ENCODE measurements at places on chromosomes 11 and 22. TPM values are rescaled to one million over a fixed set of nuclear protein-coding genes. Genes with fewer than 3 reads are reported as not detected.

GRCh38 chr22:22060200-22061084 is 77.9 kb upstream of the TOP3B start:
- no peaks in the 10 kb centered on the region for H3K4me1 ChIP-seq
- peaks cover 19% of the 10 kb centered on the region for H3K27me3 ChIP-seq
- no peak overlapping the region for H3K4me3 ChIP-seq
- DNase-seq: peak; percentile 48
- H3K36me3 ChIP-seq: no peaks in the 10 kb centered on the region
- H3K27ac ChIP-seq: no peak overlapping the region

DNA sequence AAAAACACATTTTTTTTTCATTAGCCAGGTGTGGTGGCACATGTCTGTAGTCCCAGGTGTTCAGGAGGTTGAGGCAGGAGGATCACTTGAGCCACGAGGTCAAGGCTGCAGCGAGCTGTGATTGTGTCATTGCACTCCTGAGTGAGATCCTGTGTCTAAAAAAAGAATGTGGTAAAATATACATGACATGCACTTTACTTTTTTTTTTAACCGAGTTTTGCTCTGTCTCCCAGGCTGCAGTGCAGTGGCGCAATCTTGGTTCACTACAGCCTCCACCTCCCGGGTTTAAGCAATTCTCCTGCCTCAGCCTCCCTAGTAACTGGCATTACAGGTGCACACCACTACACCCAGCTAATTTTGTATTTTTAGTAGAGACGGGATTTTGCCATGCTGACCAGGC is 22.5 kb upstream of the CLDN5 start:
- H3K36me3 ChIP-seq: no peaks in the 10 kb centered on the region
- no peaks in the 10 kb centered on the region for H3K4me1 ChIP-seq
- DNase-seq: no peak
- H3K27me3 ChIP-seq: no peaks in the 10 kb centered on the region
- H3K27ac ChIP-seq: no peak overlapping the region

The TMEM191B gene
- total RNA-seq: not detected

DNA sequence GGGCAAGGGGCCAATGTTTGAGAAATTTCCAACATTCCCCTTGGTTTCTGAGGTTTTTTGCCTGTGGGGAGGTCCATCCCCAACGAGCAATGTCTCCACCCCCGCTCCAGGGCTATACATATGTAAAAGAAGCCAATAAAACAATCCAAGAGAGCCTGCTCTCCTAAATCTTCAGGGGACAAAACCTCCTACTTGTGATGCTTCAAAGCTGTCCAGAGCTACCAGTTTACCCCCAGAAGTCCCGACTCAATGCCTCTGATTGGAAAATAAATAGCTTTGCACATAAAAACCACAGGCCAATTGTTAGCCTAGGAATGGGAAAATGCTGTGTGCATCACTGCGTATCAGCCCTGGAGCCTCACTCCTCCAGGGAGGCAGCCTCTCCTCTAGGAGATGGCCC is 66.0 kb upstream of the PAX6 start:
- no peak overlapping the region for H3K27ac ChIP-seq
- H3K4me3 ChIP-seq: no peak overlapping the region
- DNase-seq: no peak
- H3K27me3 ChIP-seq: peaks cover 83% of the 10 kb centered on the region

The MS4A15 gene
- not detected for total RNA-seq

GRCh38 chr11:30387891-30388861 is 65.3 kb downstream of the ARL14EP start:
- H3K4me1 ChIP-seq: no peaks in the 10 kb centered on the region
- H3K27me3 ChIP-seq: no peaks in the 10 kb centered on the region
- no peak overlapping the region for H3K4me3 ChIP-seq
- H3K27ac ChIP-seq: no peak overlapping the region
- DNase-seq: no peak

The SCGB1C1 gene
- not detected for total RNA-seq

The APOBEC3H gene
- not detected for total RNA-seq

DNA sequence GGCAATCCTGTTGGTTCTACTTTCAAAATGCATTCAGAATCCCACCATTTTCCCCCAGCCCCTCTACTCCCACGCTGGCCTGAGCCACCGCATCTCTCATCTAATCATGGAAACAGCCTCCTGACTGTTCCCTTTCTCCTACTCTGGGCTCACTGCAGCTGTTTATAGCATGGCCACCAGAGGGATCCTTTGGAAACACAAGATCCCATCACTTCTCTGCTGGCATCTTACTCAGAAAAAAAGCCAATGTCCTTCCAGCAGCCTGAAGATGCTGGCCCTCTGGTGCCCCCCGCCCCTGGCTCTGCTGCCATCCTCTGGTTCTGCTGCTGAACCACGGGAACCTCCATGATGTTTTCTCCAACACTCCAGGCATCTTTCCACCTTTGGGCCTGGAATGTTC is 11.1 kb downstream of the MS4A8 start:
- H3K36me3 ChIP-seq: no peaks in the 10 kb centered on the region
- H3K27ac ChIP-seq: no peak overlapping the region
- H3K4me1 ChIP-seq: no peaks in the 10 kb centered on the region
- H3K4me3 ChIP-seq: no peak overlapping the region
- no peak for DNase-seq

The MAPK8IP2 gene
- total RNA-seq: 7.8 TPM

DNA sequence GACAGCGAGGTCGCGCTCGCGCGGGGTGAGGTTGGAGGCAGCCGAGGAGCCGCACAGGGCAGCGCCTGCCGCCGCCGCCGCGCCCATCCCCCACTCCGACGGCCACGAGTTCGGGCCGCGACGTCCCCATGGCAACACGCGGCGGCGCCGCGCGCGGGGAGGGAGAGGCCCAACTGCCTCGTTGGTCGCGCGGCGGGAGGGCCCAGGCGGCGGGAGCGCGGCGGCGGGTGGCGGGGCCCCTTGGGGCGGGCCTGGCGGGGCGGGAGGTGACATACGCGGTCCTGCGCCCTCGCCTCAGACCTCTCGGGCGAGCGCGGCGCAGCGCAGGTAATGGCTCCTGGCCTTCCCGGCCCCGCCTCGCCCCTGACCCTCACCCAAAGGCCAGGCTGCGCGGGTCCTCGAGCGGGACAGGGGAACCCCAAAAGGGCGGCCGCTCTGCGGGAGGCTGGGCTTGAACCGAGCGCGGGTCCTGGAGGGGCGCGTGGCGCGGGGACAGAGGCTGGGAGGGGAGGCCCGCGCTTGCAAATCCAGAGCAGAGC is at the start of gene DEUP1:
DEUP1 (plus strand) TSS at position 297 of the 539 bp plus-strand sequence. CDS start 1,518 bp downstream, outside the sequence.
- no peak within 1 kb of the TSS for H3K27ac ChIP-seq
- no peaks in the 10 kb centered on the region for H3K4me1 ChIP-seq
- H3K27me3 ChIP-seq: peaks cover 47% of the 10 kb centered on the region
- peak within 1 kb of the TSS; percentile 38 for H3K4me3 ChIP-seq

The FXYD2 gene
- total RNA-seq: not detected

The RIBC2 gene
- total RNA-seq: 14.9 TPM

The GDPD4 gene
- total RNA-seq: not detected

GRCh38 chr11:134229126-134229790 is 4.8 kb downstream of the VPS26B start:
- H3K36me3 ChIP-seq: no peaks in the 10 kb centered on the region
- no peaks in the 10 kb centered on the region for H3K4me1 ChIP-seq
- no peak for DNase-seq
- H3K27me3 ChIP-seq: no peaks in the 10 kb centered on the region
- H3K4me3 ChIP-seq: no peak overlapping the region
- H3K27ac ChIP-seq: no peak overlapping the region

The MUC6 gene
- not detected for total RNA-seq

The KLHL35 gene
- 1.1 TPM for total RNA-seq

- H3K4me1 ChIP-seq: peaks cover 24% of the 10 kb centered on the region
- no peak overlapping the region for H3K4me3 ChIP-seq
- H3K36me3 ChIP-seq: no peaks in the 10 kb centered on the region
- no peak overlapping the region for H3K27ac ChIP-seq
- DNase-seq: peak; percentile 87
- no peaks in the 10 kb centered on the region for H3K27me3 ChIP-seq
Measured at GRCh38 chr11:13216019-13216710, 61.4 kb upstream of the BMAL1 start.

GRCh38 chr11:93734427-93735222 is 6.7 kb downstream of the TAF1D start:
- DNase-seq: no peak
- H3K27me3 ChIP-seq: no peaks in the 10 kb centered on the region
- H3K27ac ChIP-seq: peak overlapping the region; percentile 20

The FGF19 gene
- total RNA-seq: not detected

- no peaks in the 10 kb centered on the region for H3K36me3 ChIP-seq
- no peak overlapping the region for H3K4me3 ChIP-seq
- no peak for DNase-seq
- no peaks in the 10 kb centered on the region for H3K4me1 ChIP-seq
- H3K27me3 ChIP-seq: no peaks in the 10 kb centered on the region
Measured at GRCh38 chr22:48949375-48950149, 878.1 kb downstream of the BRD1 start.

- H3K27me3 ChIP-seq: no peaks in the 10 kb centered on the region
- H3K36me3 ChIP-seq: no peaks in the 10 kb centered on the region
- H3K4me1 ChIP-seq: no peaks in the 10 kb centered on the region
Measured at GRCh38 chr11:11155962-11156815, 196.9 kb downstream of the CSNK2A3 start.

DNA sequence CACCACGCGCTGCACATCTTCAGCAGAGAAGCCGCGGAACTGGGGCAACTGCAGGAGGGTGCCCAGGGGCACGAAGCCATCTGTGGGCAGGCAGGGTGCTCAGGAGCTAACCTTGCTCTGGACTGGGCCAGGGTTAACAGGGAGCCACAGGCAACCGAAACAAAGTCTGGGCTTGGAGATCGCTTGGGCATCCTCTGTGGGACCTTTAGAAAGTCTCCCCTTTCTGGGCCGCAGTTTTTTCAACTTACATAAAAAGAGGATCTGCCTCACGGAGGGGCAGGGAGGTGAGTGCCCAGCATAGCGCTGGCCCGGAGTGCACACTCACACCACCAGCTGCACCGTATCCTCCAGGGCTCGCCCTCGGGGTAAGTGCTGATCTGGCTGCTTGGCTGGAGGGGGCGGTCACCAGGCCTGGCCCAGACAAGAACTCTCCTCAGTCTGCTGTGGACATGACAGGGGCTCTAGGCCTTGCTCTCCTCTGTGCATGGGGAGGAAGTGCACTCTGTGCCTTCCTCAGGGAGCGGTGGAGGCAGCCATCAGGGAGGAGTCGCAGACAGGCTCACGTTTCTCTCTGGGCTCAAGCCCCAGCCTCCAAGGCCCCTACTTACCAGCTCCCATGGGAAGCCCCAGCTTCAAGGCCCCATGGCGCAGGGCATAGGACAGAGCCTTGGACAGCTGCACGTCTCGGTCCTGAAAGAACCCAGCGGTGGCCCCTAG is 937 bp downstream of the TRPT1 start:
- peak overlapping the region; percentile 87 for H3K4me3 ChIP-seq
- no peak for DNase-seq
- no peaks in the 10 kb centered on the region for H3K27me3 ChIP-seq
- peaks cover 28% of the 10 kb centered on the region for H3K36me3 ChIP-seq
- peak overlapping the region; percentile 87 for H3K27ac ChIP-seq

DNA sequence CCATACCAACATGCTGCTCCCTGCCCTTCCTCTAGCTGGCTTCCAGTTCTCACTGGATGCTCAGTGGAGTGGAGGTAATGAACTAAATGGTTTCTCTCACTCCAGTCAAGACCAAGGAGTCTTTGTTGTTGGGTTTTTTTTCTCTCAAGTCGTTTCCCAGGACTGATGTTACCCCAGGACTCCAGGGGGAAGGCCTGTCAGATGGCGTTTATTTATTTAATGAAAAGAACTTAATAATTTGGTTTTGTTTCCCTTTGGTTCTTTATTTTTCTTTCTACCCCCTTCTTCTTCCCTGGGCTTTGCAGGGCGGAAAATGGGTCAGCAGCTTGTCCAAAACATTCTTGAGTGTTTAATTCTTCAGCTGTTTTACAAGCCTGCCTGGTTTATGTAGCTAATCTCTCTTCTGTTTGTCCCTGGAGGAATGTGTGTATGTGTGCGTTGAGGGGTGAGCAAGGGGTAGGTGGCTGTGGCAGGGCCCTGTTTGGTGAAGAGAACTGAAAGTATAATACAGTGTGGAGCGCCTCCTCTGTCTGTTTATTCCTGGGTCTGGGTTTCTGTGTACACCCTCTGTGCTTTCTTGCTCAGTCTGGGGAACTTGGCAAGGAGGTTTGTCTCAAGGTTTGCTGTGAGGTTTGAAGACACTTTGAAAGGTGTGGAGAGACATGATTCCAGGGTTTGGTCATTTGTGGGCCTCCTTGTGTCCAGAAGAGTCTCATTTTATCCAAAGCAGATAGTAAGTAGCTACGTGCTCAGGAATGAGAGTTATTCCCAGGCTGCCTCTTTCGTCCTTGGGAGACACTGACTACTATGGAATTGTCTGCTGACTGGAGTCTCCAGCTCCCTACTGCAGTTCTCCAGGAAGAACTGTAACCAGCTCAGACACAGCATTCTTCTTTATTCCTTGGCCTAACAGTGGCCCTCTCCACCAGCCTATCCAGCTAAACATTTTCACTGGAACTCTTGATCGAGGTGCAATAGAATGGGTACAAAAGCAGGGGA is 175.5 kb downstream of the ADAMTS15 start:
- H3K4me1 ChIP-seq: no peaks in the 10 kb centered on the region
- H3K4me3 ChIP-seq: no peak overlapping the region
- no peak for DNase-seq
- H3K36me3 ChIP-seq: no peaks in the 10 kb centered on the region
- H3K27ac ChIP-seq: no peak overlapping the region
- no peaks in the 10 kb centered on the region for H3K27me3 ChIP-seq

The ISX gene
- total RNA-seq: not detected

- no peak overlapping the region for H3K4me3 ChIP-seq
- no peaks in the 10 kb centered on the region for H3K36me3 ChIP-seq
- no peak for DNase-seq
- peaks cover 7% of the 10 kb centered on the region for H3K27me3 ChIP-seq
Measured at GRCh38 chr11:93652679-93653078, 8.8 kb upstream of the CEP295 start.

The GRIA4 gene
- total RNA-seq: not detected

DNA sequence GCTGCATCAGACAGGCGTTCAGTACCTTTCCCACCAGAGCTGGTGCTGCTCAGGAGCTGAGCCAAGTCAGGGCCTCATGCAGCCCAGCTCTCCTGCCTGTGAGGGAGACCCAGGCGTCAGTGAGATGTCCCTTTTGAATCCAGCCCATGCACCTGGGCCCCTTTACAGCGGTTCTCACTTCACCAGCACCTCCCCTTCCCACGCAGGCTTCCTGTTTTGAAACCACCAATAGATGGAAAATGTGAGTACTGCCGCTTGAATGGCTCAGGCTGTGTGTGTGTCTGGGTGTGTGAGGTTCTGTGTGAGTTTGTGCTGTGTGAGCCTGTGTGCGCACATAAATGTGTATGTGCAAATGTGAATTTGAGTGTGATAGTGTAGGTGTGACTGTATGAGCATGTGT is 88.4 kb downstream of the UBASH3B start:
- no peaks in the 10 kb centered on the region for H3K36me3 ChIP-seq
- H3K27ac ChIP-seq: no peak overlapping the region
- H3K27me3 ChIP-seq: no peaks in the 10 kb centered on the region
- no peak overlapping the region for H3K4me3 ChIP-seq
- H3K4me1 ChIP-seq: peaks cover 35% of the 10 kb centered on the region
- no peak for DNase-seq

GRCh38 chr22:46774253-46774979 is 12.0 kb downstream of the TBC1D22A start:
- peaks cover 26% of the 10 kb centered on the region for H3K4me1 ChIP-seq
- no peaks in the 10 kb centered on the region for H3K27me3 ChIP-seq
- no peak for DNase-seq
- H3K27ac ChIP-seq: peak overlapping the region; percentile 46

GRCh38 chr11:103055221-103055890 is 36.6 kb downstream of the DCUN1D5 start:
- peak overlapping the region; percentile 28 for H3K27ac ChIP-seq
- peaks cover 24% of the 10 kb centered on the region for H3K4me1 ChIP-seq
- H3K36me3 ChIP-seq: peaks cover 5% of the 10 kb centered on the region
- H3K4me3 ChIP-seq: no peak overlapping the region
